ENCODE measurements at places on chromosomes 16 and 17.

GRCh38 chr17:30203471-30203981 lies 32.0 kb downstream of the SLC6A4 start:
- no peak for DNase-seq

DNA sequence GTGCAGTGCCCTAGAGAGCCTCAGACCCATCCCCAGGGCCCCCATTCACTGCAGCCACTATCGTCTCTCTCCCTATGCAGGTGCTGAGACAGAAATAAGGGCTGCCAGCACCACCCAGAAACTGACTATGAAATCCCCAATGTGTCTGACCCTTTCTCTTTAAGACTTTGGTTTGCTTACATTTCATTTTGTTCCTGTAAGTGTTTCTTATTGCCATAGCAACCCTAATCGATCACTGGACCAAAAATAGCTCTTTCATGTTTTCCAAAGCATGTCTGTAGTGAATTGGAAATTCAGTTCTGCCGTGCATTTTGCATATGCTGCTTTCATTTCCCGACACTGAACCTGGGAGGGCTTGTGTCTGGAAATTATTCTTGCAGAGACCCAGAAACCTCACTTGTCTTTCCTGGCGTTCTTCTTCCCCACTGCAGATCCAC lies 148.7 kb upstream of the NOL11 start:
- DNase-seq: no peak

DNA sequence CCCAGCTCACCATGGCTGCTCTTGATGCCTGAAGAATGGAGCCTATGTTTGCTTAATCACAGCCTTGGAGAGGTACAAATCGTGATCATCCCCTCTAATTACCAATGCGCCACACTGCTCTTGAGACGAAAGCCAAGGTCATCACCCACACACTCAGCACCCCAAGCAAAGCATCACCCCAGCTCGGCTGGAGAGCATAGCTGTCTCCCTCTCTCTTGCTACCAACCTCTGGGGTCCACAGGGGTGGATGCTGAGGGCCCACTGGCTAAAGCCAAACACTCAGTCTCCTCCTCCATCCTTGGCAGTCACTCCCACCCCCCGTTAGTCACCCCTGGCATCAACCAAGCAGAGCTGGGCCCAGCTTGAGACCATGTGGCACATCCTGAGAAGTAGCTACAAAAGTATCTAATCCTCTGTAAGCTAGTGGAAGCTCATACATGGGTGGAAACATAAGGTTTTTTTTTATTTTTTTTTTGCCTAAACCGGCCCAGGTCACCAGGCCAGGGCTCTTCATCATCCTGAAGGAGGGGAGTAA lies 44.8 kb downstream of the PIMREG start:
- DNase-seq: no peak

- DNase-seq: no peak
Observed at GRCh38 chr17:29010129-29010528, 4.3 kb upstream of the SEZ6 start.

DNA sequence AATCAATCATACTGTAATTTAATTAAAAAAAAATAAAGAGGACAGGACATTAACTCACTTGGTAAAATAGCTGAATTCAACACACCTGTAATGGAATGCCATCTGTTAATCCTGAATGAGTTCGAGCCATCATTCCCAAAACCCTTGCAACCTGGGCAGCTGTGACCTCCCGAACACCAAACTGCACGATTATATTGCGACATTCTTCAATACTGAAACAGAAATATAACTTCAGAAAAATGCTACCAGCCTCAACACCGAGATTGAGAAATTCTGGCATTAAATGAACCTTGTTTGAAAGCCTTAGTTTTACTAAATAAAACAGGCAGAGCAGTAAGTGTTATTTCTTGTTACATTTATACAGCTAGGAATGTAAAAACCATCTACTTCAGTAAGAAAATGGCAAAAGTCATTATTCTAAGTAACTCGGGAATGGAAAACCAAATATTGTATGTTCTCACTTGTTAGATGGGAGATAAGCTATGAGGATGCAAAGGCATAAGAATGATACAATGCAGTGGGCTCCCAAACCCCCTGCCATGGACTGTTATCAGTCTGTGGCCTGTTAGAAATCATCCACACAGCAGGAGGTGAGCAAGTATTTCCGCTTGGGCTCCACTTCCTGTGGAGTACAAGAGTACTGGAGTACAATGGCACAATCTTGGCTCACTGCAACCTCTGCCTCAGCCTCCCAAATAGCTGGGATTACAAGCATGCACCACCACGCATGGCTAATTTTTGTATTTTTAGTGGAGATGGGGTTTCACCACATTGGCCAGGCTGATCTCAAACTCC lies 46.5 kb downstream of the CNOT1 start:
- no peak for DNase-seq

DNA sequence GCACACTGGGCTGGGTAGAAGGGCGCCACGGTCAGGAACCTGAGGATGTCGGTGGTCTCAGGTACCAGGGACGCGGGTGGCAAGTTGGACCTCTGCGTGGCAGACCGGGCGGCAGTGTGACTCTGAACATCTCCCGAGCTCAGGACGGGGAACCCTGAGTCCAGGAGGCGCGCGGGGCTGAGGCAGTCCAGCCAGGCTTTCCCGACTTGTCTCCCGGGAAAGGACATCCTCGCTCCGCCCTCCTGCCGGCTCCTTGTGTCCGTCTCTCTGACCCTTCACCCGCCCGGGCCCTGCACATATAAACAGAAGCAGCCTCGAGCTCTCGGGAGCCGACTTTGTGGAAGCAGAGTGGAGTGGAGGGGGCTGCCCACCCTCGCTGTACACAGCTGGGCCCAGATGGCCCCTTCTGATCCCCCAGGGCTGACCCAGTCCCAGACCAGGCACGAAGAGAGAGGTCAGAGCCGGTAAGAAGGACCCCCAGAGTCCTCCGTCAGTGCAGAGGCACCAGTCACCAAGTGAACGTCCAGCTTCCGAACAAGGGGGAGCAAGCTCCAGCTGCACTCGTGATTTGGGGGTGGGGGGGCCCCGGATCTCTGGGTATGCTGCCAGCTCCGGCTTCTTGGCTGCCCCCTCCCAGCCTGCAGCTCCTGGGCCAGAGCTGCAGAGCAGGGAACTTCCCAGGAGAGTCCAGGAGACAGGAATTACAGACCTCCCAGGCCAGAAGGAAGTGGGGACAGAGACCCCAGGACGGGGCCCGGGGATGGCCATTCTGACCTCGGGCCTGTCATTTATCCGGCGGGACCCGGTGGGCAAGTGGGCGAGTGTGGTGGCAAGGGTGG lies 8.5 kb upstream of the P2RX1 start:
- DNase-seq: no peak

GRCh38 chr16:67264866-67265265 lies 14.5 kb upstream of the PLEKHG4 start:
- no peak for DNase-seq

DNA sequence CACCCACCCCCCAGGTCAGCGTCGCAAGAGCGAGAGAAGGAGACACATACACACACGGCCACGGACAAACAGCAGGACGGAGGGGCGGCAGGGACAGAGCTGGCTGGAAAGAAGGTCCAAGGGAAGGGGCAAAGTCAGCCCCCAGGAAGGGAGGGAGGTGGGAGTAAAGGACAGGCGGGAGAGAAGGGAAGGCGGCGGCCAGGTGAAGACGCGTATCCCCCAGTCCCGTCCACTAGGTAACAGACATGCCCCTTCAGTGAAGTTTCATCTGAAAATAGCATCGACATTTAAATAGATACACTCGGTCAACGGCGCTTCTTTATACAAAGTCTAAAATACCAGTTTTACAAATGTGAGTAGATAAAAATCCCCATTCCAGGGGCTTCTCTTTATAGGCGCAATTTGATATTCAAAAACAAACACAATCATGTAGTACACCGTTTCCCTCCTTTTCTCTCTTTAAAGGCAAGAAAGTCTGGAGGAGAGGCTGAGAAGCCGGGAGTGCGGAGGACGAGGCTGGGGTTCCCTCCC lies 4.5 kb downstream of the CBX8 start:
- DNase-seq: no peak

GRCh38 chr16:68764862-68765261 lies 27.8 kb downstream of the CDH1 start:
- DNase-seq: no peak

GRCh38 chr17:30556374-30557332 lies 79.4 kb downstream of the GOSR1 start:
- no peak for DNase-seq

DNA sequence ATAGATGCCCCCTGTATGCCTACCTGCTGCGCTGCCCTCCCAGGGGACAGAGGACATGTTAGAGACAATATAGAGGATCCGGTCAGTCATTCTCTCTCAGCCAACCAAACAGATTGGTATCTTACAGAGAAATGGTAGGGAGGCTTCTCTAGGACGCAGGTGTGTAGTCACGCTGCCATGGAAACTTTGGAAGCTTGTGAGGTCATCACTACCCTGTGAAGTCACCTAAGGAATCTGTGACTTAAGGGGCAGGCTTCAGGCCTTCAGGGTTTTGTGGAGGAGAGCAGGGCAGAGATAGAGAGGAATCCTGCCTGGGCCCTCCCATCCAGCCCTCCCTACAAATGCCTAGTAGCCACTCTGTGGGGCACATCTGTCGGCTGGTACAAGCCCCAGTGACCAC lies at the start of gene DPEP2NB:
Gene DPEP2NB, minus strand, starts transcription at position 231 of the 400 bp plus-strand sequence. Its CDS starts 141 bp downstream, at position 90.
- no peak for DNase-seq

DNA sequence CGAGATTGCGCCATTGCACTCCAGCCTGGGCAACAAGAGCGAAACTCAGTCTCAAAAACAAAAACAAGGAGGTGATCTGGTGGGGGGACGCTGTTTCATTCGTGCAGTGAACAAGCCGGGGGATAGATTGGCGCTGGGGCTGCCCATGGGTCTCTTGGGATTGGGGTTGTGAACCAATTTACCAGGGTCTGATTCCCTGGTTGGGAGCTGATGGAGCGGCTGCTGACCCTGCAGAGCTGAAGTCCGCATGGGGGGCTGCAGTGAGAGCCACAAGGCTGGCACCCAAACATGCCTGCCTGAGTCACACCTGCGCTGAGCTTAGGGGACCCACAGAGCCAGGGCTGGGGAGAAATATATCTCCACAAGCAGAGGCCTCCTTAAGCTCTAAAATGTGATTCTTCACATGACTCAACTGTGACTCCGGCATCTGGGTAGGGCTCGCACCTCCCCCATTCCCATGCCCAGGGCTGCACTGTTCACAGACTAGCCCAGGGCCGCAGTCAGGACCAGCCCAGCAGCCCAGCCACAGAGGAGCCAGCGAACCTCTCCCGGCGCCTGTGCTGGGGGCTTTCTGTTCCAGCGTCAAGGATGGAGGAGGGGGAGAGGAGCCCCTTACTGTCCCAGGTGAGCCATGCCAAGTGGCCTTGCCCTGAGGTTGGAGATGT lies 5.0 kb downstream of the TSPAN10 start:
- peak; percentile 88 for DNase-seq

- DNase-seq: peak; percentile 93
Observed at GRCh38 chr17:39144416-39144840, 7.0 kb downstream of the PLXDC1 start.

DNA sequence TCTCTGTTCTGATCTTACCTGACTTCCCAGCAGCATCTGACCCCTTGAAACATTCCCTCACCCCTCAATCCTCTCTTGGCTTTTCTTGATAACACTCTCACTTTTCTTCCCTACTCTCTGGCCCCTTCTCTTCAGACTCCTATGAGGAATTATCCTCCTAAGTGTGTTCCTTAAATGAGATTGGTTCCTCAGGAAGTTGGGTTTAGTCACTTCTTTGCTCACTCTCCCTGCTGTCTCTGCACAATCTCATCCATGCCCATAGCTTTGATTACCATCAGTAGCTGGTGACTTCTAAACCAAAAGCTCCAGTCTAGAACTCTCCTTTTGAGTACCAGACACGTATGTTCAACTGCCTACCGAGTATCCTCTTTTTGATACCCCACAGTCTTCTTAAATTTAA lies 13.0 kb downstream of the MED24 start:
- no peak for DNase-seq

DNA sequence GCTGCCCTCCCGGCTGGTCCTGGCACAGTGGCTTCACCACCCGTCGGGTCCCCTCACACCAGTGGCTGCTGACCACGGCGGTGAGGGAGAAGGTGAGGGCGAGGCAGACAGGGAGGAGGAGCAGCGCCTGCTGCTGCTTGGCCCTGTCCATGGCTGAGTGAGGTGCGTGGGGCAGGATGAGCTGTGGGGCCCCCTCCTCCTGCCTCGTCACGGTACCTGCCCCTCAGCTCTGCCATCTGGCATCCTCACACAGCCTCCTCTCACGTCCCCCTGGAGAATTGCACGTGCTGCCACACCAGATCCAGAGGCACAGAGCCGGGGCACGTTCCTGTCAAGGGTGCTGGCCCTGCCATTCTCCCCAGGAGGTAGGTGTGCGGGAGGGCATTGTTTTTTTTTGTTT lies at the start of gene GSG1L2:
Gene GSG1L2, minus strand, starts transcription at position 159 of the 400 bp plus-strand sequence. Its CDS starts 8 bp downstream, at position 151.
- no peak for DNase-seq

DNA sequence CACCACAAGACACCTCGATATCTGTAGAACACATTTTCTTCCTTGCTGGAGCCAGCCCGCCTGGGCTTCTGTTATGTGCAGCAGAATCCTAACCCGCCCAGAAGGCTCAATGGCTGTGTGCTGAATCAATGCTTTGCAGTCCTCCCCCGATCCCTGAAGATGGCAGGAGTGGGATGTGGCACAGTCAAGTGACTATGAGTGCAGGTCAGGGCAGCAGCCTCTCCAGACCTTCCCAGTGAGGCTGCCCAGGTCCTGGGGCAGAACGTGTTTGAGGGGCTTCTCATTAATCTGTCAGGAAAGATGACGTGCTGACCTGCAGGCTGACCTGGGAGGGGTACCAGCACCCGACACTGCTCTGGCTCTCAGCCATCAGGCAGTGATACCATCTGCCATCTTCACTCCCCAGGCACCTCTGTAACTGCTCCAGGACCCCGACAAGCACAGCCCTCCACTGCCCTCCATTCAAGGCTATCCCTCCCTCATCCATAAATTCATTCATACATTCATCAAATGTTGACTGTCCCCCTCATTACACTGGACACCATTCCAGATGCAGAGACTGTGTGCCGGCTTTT lies 35.2 kb downstream of the LRRC75A start:
- DNase-seq: no peak

GRCh38 chr17:46154151-46154816 lies 38.9 kb downstream of the KANSL1 start:
- no peak for DNase-seq

DNA sequence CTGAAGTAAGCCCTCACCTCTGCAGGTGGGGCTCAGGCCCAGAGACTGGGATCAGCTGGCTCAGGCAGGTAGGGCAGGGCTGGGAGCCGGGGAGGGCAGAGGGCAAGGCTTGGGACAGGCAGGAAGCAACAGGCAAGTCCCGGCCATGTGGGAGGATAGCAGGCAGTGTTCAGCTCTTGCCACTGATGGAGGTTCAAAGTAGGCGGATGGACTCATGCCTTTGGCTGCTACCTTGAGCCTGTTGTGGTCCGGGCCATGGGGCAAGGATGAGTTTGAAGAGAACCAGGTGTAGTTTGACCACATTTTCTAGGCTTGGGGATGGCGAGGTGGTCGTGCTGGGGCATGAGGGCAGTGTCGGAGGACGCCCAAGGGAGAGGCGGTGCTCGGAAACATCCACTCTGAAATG lies 2.7 kb downstream of the PRCD start:
- DNase-seq: no peak
